ENCODE measurements at places on chromosomes 5 and 9. TPM values are rescaled to one million over a fixed set of nuclear protein-coding genes. Genes with fewer than 3 reads are reported as not detected.

DNA sequence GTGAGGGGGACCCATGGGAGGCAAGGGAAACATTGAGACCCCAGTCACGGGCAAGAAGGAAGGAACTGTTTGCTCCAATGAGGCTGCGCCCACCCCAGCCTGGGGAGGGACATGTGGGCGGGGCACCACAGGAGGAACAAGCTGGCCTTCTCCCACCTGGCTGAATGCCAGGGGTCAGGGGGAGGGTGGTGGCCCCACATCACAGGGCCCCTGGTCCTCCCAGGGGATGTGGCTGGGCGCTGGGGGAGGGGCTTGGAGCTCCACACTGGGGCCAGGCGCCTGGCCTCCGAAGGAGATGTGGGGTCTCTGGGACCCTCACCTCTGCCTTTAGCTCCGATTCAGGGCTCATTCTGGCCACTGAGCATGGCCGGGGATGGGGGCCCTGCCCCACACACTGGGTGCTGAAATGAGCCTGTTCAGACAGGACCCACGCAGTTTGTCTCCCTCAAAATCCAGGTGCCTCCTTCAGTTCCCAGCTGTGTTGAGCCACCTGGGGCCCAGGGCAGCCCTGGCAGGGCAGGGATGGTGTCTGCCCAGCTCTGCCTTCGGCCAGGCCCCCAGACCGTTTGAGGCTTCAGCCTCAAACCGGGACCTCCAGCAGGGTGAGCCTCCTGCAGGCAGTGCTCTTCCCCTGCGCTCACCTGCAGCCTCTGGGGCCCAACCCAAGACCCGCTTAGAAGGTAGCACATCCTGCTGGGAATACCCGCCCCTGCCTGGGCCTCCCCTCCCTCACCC lies 33.2 kb upstream of the NOTCH1 start:
- DNase-seq = no peak

DNA sequence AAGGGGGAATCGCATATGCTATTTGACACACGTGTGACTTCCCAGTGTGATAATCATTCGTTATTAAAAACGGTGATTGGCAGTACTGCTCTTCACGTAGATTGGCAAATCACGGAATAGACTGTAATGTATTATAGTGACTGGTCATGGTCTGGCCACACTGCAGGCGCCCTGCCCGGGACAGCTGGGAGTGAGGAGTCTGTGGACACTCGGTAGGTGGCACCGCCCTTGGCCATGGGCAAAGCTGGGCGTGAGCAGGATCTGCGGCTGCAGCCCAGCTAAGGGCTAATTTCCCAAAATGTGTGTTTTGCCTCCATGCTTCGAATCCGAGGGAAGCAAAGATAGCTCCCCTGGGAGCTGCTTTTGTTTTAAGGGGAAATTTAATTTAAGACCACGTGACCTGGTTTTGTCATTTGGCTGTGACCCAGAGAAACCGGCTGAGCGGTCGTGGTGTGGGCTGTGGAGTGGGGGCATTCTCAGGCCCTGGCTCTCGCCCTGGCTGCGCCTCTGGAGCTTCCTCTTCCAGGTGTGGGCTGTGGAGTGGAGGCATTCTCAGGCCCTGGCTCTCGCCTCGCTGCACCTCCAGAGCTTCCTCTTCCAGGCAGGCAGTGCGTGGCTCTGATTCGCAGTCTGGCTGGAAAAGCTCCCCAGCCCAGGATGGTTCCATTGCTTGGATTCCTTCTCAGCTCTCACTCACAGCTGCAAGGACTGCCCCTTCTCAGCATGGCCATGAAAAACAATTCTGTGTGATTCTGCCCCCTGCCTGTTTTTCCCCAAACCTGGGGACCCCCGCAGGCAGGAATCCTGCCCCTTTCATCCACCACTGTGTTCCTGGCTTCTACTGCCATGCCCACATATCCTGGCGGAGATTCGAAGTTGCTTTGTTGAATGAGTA lies 131.1 kb downstream of the OLFM1 start:
- no peak for DNase-seq

DNA sequence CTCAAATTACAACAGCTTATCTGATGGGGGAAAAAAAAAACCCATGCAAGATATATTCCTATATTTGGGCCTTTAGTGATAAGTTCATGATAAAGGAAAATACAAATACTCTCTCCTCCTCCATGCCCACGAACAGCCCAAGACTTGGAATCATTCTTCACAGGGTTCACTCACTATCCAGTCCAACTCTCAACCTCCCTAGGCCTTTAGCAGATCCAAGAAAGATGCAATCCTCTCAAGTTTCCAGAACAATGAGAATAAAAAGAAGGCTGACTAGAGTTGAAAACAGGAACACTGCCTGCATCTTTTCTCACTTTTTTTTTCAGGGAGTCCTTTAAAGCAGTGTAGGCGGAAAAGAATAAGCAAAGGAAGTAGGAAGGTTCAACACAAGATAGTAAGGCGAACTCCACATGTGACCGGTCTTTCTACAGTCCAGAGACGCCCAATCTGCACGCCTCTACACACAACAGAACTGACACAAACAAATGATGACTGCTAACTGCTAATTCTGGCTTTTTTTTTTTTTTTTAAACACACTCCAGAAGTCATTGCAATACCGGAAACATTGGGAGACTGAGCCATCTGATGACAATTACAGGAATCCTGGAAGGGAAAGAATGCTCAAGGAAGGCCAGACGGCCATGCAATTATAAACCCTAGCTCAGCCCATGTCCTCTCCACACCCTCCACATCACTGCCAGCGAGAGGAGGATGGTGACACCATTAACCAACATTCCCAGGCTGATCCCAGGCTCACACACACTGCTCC lies 75.4 kb downstream of the BNC2 start:
- DNase-seq = peak; percentile 71

DNA sequence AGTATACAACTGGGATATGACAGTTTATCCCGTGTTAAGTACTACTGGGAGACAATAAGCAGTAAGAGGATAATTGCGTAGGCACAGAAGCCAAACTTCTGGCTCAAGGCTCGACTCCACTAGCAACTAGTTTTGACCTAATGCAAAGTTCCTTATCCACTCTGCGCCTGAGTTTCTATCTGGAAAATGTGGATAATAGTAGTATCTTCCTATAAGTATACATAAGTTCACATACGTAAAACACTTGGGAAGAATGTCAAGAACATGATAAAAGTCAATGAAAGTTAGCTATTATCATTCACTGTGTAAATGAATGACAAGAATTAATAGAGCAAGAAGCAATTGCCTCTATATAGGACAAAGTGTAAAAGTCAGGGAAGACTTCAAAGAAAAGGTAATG lies 45.7 kb downstream of the FTMT start:
- DNase-seq = no peak

DNA sequence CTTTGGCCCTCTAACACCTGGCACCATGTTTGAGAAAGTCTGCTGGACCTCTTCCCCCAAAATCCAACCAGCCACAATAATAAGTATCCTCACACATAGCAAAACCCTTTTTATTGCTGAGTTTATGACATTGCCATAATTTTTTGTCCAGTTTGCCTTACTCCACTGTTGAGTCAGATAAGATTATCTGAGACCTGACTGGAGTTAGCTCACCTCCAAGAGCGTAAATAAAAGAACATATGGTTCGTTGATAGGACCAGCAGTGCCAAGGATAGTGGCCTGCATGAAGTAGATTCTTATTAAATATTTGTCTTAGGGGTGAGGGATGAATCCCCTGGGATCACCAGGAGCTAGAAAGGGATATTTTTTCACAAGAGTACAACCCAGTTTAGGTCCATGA lies 510.6 kb upstream of the MPDZ start:
- DNase-seq = no peak

DNA sequence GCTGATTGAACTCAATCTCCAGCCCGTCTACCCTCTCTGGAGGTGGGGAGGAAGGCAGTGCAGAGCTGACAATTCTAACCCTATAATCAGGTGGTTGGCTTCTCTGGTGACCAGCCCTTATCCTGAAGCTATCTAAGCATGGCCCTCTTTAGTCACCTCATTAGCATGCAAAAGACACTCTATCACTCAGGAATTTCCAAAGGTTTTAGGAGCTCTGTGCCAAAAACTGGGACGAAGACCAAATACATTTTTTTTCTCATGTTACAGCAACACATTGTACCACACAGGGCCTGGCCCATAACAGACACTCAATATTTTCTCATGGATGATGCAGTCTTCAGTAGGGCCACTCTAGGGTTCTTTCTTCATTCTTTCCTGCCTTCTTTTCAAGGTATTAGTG lies 118.8 kb upstream of the VLDLR start:
- no peak for DNase-seq

DNA sequence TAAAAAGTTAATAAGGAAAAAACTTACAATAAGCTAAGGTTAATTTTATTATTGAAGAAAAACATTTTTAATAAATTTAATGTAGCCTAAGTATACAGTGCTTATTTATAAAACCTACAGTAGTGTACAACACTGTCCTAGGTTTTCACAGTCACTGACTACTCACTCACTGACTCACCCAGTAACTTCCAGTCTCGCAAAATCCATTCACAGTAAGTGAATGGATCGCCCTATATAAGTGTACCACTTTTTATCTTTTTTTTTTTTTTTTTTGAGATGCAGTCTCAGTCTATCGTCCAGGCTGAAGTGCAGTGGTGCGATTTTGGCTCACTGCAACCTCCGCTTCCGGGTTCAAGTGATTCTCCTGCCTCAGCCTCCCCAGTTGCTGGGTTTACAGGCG lies 47.7 kb downstream of the FNIP1 start:
- DNase-seq = no peak

DNA sequence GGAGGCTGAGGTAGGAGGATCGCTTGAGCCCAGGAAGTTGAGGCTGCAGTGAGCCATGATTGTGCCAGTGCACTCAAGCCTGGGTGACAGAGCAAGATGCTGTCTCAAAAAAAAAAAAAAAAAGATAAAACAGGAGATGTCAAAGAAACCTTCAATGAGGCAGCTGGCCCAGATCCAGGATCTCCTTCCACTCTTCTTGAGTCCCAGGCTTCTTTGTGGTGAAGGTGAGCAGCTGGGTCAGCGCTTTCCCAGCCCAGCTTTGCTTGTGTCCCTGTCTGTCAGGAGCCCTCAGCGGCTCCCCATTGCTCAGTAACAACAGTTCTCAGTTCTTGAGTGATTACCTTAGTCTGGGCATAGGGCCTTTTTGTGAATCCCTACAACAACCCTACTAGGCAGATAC lies 69.4 kb upstream of the PSD2 start:
- DNase-seq = no peak

DNA sequence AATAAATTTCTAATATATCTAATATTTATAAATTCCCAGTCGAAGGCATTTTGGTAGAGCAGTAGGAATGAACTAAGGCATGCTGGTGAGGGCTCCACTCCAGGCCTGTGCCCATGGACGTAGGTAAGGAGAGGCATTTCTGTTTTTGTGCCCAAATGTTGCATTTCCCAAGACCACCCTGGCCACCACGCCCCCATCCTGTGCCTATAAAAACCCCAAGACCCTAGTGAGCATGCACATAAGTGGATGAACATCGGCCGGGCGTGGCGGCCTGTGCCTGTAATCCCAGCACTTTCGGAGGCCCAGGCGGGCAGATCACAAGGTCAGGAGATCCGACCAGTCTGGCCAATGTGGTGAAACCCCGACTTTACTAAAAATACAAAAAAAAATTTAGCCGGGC lies 10.1 kb upstream of the MTMR12 start:
- no peak for DNase-seq

The FGF1 gene
- 10.6 TPM for polyA plus RNA-seq

The IFNA13 gene
- polyA plus RNA-seq = not detected

The SLC2A6 gene
- 1.3 TPM for polyA plus RNA-seq

The GFI1B gene
- polyA plus RNA-seq = 0.42 TPM
